Activated CD4-positive, alpha-beta memory T cell treated with anti-CD3 and anti-CD28 coated beads for 36 hours (primary cell): ENCODE measurements at places on chromosomes 16 and 17.

DNA sequence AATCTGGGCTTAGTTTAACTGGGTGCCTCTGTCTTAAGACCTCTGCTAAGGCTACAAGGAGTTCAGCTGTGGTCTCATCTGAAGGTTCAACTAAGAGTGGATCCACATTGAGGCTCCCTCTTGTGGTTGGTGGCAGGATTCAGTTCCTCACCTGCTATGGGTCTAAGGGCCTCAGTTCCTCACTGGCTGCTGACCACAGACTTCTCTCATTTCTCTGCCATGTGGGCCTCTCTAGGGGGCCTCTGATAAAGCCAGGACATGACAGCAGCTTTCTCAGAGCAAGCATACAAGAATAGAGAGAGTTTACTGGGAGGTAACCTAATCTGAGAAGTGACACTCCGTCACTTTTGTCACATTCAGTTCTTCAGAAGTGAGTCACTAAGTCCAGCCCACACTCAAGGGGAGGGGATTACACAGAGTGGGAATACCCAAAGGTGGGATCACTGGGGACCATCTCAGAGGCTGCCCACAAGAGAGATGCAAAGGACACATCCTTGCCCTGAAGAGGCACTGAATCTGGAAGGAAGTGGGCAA, 19.2 kb upstream of the ABAT start:
- DNase-seq, result peak; percentile 81

GRCh38 chr16:88839026-88839529, 17.7 kb downstream of the GALNS start:
- no peak for DNase-seq

DNA sequence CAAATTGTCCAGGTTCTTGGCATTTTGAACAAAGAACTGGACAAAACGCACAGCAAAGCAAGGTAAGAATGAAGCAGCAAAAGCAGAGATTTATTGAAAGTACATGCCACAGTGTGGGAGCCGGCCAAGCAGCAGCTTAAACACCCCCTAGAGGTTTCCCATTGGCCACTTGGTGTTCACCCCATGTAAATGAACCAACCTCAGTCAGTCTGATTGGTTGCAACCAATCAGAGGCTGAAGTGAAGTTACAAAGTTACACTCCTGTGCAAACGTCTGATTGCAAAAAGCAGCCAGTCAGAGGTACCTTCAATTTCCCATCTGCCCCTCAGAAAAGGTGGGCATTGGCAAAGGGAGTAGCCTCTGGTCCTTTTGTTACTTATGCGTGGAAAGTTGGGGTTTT, 8.8 kb upstream of the ZNF263 start:
- DNase-seq, result no peak

- DNase-seq, result no peak
Measured at GRCh38 chr17:32933881-32934280, 5.9 kb downstream of the TMEM98 start.

DNA sequence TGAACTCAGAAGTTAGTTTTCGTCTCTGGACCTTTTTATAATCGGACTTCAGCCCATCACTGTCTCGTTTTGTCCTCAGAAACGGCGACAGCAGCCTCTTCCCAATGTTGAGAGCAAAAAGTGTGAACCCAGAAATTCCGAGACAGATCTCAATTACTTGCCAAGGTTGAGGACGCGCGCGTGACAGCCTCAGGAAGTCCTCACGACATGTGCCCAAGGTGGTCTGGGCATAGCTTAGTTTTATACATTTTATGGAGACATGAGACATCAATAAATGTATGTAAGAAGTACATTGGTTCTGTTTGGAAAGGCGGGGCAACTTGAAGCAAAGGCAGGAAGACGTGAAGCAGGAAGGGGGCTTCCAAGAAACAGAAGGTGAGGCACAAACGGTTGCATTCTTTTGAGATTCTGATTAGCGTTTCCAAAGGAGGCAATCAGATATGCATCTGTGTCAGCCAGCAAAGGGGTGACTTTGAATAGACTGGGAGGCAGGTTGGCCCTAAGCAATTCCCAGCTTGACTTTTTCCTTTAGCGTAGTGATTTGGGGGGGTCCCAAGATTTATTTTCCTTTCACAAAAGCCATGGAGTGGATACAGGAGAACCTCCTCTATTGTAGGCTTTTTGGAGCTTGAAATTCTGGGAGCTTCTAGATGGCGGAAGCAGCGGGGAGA, 583 bp upstream of the ZNF747 start:
- no peak for DNase-seq

GRCh38 chr16:87461466-87461991, 31.3 kb downstream of the ZCCHC14 start:
- DNase-seq, result peak; percentile 57

- no peak for DNase-seq
Measured at GRCh38 chr16:89583895-89584644, 8.5 kb downstream of the CPNE7 start.

GRCh38 chr17:5509482-5509881, 23.1 kb downstream of the MIS12 start:
- no peak for DNase-seq

DNA sequence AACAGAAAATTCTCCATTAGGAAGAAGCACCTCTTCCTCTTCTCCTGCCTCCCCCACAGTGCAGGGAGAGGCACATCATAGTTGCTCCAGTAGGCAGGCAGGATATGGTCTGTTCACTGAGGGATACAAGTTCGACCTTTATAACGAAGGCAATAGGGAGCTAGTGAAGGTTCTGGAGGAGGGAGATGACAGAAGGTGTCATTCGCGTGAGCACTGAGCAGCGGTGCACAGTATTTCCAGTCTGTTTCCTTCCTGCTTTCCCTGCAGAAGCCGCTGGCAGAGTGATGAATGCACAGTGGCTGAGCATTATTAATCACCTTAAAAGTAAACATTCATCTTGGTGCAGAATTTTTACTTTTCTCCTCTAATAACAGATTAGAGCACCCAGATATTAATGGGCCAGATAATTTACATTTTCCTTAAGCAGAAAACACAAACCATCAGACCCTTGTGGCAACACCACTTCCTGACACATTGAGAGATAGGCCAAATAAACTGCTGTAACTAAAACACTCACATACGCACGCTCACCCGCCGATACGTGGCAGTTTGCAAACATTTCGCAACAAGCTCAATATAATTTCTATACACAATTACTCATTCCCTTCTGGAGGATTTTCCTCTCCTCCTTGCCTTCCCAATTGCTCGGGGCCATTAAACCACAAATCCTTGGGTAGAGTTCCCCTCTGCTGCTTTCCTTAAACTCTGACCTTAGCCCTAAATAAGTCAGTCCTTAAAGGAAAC, 69.5 kb downstream of the AIPL1 start:
- DNase-seq, result no peak

DNA sequence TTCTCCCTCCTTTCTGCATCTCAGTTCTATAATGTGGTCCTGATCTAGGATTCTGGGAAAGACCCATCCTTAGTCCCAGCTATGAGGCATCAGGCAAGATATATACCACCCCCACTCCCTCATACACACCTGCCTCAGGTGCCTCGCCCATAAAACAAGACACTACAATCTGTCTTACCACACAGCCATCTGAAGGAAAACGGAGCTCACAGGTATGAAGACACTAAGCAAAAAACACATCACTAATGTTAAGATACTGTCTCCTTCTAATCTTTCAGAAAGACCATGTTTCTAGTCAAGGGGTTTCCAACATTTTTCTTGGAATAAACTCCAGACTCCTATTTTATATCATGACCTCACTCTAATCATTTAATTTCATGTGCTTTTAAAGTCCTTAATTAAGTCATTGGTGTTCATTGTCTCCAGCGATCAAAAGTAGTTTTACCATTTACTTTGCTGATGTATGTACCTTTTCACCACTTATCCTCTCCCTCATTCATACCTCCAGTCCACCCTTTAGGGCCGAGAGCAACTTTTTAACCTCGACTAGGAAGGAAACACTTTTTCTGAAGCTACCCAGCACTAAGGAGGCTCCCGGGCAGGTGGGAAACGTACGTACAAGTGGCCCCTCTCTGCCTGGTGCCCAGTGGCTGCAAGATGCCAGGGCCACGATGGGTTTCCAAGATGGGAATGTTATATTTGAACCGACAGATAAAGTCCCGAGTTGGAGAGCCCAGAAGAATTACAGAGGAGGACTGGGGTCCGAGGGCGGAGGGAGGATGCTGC, 979 bp downstream of the MAP3K14 start:
- DNase-seq, result no peak

- DNase-seq, result no peak
Measured at GRCh38 chr17:1713878-1714426, 3.8 kb upstream of the TLCD2 start.

GRCh38 chr17:36777118-36777517, 160.2 kb upstream of the LHX1 start:
- no peak for DNase-seq

DNA sequence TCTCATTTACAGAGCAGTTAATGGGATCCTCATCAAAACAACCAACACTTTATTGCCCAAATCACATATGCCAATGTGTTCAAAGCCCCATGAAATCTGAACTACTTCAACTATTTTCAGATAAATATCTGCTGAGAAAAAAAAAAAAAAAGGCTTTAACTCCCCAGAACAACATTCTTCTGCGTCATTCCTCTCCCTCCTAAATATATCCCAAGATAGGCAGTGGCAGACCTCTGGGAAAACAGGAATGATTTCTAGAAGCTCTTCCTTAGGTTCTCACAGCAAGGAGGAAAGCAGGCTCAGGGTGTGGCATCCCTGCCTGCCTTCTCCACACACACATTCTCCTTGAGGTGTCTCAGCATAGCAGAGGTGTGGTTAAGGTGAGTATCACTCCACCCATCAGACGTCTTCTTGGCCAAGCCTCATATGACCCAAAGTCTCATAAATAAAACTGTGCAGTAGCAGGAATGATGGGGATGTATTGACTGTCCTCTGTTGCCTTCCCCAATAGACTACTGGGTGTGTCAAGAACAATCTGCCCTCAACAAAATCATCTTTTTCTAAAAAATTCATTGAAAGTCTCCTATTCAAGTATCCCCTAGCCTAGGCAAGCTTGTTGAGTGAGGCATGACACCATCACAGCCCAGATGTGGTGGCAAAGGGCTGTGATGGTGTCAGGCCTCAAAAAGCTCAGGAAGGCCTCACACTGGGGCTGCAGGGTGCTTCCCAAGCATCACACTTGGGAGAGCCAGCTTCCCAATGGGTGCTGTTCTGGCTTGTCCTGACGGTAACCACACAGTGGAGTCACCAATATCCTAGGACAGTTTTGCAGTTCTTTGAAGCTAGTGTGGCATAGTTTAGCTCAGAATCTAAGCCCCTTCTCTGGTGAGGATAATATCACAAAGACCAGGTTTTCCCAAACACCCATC, 135.4 kb upstream of the SOX9 start:
- DNase-seq, result no peak

GRCh38 chr16:2033057-2033908, 6.6 kb downstream of the NHERF2 start:
- DNase-seq, result no peak

DNA sequence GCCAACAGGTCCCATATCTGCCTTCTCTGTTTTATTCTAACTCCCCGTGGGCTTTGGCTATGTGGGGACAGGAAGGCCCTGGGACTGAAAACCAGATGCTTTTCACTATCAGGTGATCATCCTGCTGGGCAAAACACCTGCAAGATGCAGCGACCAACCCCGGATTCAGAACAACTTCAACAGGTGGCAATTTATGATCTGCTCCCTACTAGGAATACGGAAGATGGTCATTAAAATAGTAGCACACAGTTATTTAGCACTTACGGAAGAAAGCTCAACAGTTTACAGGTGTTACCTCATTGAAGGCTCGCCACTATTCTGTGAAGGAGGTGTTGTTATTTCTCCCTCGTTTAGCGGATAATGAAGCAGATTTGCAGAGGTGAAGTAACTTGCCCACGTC, 7.8 kb upstream of the SLC5A11 start:
- no peak for DNase-seq

GRCh38 chr16:81650982-81651562, 128.0 kb upstream of the PLCG2 start:
- DNase-seq, result no peak

GRCh38 chr16:86595983-86596605, 17.7 kb downstream of the FOXL1 start:
- no peak for DNase-seq

DNA sequence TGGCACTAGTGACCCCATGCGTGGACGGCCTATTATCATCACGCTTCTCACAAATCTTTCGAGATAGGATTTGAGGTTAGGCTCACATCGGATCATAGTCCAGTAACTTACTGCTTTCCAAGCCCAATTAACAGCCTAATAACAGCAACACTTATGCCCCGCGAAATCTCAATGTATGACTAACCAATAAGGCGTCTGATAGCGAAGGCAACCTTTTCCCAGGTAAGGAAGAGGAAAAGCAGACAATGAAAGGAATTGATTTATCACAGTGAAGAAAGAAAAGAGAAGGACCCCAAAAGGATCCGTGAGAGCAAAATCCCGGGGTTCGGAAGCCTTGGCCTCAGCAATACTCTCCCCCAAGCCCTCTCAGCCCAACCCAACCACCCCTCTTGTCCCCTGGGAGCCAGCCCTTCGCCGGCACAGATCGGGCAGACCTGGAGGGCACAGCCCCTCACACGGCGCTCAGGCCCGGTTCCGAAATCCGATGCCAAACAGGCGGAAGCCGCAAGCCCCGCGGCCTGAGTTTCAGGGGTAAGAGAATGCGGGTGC, 534 bp downstream of the GPATCH8 start:
- no peak for DNase-seq

DNA sequence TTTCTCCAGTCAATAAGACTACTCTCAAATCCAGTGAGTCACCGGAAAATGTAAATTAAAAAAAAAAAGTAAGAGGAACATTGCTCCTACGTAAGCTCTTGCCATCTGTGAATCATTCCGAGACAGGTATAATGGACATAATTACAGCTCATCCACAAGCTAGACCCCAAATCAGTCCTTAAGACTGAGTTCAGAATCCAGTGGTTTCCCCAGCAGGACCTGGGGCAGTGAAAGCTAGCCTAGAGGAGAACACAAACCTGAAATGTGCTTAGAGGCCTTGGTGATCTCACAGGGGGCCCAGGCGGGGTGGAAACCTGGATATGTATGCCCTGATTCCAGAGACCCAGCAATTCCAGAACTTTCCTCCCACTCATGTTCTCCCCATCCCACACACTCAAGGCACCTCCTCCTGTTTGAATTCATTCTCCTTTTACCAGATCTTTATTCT, 132.0 kb downstream of the COPRS start:
- DNase-seq, result no peak
